GM19239 (cell line): ENCODE measurements at places on chromosomes 6 and 20.

GRCh38 chr6:133637436-133637835 lies 251.5 kb upstream of the TCF21 start:
- DNase-seq, result no peak

- no peak for DNase-seq
These were observed 22.0 kb upstream of the FRMD1 start for GRCh38 chr6:168100803-168101589.

- DNase-seq, result no peak
These were observed 61.0 kb downstream of the ARHGAP18 start for GRCh38 chr6:129648819-129649491.

- DNase-seq, result no peak
These were observed 32.4 kb upstream of the KIF13A start for GRCh38 chr6:18019539-18020534.

- no peak for DNase-seq
These were observed 21.1 kb upstream of the THEMIS start for GRCh38 chr6:127921982-127922381.
